ENCODE measurements at places on chromosomes 5 and 9. TPM values are rescaled to one million over a fixed set of nuclear protein-coding genes. Genes with fewer than 3 reads are reported as not detected.

- H3K4me1 ChIP-seq = peaks cover 15% of the 10 kb centered on the region
- peak overlapping the region; percentile 97 for H3K4me3 ChIP-seq
- H3K27ac ChIP-seq = peak overlapping the region; percentile 94
- H3K36me3 ChIP-seq = no peaks in the 10 kb centered on the region
- H3K27me3 ChIP-seq = no peaks in the 10 kb centered on the region
These were observed 430 bp upstream of the MAPKAP1 start for GRCh38 chr9:125707472-125707804.

GRCh38 chr5:97388794-97389193 lies 205.7 kb upstream of the RIOK2 start:
- H3K27me3 ChIP-seq = no peaks in the 10 kb centered on the region
- no peaks in the 10 kb centered on the region for H3K4me1 ChIP-seq

DNA sequence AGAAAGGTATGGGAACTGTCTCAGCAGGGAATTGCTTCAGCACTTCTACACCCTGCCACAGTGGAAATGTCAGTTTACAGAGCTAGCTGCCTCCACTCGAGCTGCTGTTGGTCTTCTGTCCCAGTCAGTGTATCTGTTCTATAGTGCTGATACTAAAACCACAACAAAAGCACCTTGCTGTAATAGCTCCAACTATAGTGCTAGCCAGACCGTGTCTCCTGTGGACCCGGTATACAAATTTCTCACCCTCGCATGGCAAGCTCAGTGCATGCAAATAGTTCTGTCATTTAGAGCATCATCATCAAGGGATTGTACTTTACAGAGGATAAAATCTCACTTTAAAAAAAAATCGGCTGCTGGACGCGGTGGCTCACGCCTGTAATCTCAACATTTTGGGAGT lies 51.5 kb upstream of the IQGAP2 start:
- no peaks in the 10 kb centered on the region for H3K4me1 ChIP-seq
- DNase-seq = no peak
- H3K4me3 ChIP-seq = no peak overlapping the region
- no peak overlapping the region for H3K27ac ChIP-seq
- H3K36me3 ChIP-seq = no peaks in the 10 kb centered on the region

GRCh38 chr9:106620866-106621265 lies 242.1 kb upstream of the ZNF462 start:
- no peak overlapping the region for H3K27ac ChIP-seq
- no peak overlapping the region for H3K4me3 ChIP-seq
- no peaks in the 10 kb centered on the region for H3K4me1 ChIP-seq
- H3K27me3 ChIP-seq = no peaks in the 10 kb centered on the region

DNA sequence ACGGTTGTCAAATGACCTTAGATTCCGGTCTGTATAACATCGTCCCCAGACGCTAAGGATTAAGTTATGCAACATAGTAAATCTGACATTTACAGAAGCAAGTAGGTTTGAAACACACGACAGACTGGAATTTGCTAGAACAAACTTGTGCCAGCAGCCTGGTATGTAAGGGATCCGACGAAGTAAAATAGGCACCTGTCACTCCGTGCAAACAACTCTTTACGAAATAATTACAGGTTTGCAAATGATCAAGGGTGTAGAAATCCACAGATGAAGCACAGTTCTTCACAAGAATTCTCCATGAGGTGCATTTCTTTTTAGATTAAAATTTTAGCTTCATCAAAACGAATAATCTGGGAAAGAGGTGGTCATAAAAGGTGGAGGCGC lies 508 bp downstream of the MOCS2 start:
- peak overlapping the region; percentile 81 for H3K4me3 ChIP-seq
- H3K4me1 ChIP-seq = peaks cover 8% of the 10 kb centered on the region
- no peak for DNase-seq
- H3K36me3 ChIP-seq = peaks cover 8% of the 10 kb centered on the region
- H3K27ac ChIP-seq = peak overlapping the region; percentile 77
- no peaks in the 10 kb centered on the region for H3K27me3 ChIP-seq

GRCh38 chr5:6450319-6450833 lies 1.7 kb downstream of the UBE2QL1 start:
- H3K4me3 ChIP-seq = no peak overlapping the region
- peaks cover 55% of the 10 kb centered on the region for H3K27me3 ChIP-seq

DNA sequence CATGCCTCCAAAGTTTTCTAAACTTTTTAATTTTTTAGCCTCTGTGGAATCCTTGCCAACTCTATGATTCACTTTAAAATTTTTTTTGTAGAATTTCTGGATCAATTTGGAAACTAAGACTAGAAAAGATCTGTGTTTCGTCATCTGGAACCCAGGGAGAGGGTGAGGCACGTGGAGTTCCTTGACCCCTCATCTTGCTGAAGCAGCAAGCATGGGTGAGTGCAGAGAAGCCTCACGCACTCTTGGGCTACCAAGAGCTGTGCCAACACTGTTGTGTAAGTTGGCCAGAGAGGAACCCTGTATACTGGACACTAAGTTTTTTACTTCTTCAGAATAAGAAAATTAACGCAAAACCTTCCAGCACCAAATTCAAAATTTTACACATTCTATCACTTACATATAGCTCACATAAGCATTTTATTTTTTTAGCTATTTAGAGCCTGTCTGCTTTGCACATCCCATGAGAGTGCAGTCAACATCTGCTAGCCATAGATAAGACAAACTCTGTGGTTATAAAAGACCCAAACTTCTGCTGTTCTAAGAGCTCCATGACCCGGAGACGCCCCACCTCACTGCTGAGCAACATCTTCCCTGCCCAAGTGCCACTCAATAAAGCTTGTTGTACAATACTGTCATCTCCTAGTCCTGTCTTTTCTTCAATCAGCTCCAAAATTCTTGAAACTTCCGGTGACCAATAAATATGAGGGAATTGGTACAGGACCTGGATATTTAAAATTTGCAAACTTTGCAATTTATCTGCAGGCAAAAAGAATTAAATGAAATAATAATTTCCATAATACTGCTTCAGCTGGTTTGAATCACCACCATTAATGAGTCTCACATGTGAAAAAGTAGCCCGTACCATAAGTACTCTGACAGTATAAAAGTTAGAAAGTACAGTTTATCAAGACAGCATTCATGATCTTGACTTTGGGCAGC lies 69.7 kb upstream of the ADCY2 start:
- DNase-seq = no peak
- H3K4me3 ChIP-seq = no peak overlapping the region
- no peaks in the 10 kb centered on the region for H3K27me3 ChIP-seq
- no peaks in the 10 kb centered on the region for H3K4me1 ChIP-seq
- no peak overlapping the region for H3K27ac ChIP-seq

DNA sequence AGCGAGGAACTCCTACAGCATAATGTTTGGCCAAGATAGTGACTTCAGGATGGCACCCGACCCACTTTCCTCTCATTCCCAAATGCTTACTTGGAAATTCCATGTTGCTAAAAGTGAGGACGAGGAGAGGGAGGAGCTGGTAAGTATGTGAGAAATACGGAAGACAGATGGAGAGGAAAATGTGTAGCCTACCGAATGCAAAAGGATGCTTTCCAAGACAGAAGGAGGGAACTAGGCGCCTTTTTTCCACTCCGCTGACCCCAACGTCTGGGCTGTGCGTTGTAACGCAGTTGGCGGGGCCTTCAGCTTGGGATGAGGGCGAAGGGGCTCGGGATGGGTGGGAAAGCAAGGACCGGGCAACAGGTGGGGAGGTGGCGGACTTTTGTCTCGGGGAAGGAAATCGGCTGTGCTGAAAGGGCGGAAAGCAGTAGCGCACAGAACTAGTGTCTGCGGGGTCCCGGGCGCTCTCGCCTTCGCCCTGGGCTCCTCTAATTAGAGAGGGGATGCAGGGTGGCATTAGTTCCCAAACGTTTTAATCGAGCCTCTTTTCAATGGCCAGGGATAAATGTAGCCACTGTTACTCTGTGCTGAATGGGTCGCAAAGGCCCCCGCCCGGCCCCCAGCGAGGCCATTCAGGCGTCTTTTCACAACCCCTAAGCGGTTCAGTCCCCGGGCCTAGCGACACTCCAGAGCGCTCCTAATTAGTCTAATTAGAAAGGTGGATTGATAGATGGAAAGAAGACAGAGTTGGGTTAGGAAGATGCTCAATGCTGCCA lies 12.6 kb downstream of the FOXD1 start:
- peaks cover 9% of the 10 kb centered on the region for H3K4me1 ChIP-seq
- H3K27me3 ChIP-seq = peaks cover 96% of the 10 kb centered on the region
- H3K27ac ChIP-seq = no peak overlapping the region
- DNase-seq = no peak

DNA sequence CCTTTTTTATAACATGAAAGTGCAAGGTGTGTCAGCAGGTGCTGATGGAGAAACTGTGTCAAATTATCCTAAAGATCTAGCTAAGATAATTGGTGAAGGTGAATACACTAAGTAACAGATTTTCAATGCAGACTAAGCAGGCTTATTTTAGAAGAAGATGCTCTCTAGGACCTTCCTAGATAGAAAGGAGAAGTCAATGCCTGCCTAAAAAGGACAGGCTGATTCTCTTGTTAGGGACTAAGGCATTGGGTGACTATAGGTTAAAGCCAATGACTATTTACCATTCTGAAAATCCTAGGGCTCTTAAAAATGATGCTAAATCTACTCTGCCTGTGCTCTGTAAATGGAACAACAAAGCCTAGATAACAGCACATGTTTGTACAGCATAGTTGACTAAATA lies 1682.4 kb downstream of the MAT2B start:
- no peak overlapping the region for H3K27ac ChIP-seq
- no peaks in the 10 kb centered on the region for H3K4me1 ChIP-seq
- no peaks in the 10 kb centered on the region for H3K27me3 ChIP-seq

DNA sequence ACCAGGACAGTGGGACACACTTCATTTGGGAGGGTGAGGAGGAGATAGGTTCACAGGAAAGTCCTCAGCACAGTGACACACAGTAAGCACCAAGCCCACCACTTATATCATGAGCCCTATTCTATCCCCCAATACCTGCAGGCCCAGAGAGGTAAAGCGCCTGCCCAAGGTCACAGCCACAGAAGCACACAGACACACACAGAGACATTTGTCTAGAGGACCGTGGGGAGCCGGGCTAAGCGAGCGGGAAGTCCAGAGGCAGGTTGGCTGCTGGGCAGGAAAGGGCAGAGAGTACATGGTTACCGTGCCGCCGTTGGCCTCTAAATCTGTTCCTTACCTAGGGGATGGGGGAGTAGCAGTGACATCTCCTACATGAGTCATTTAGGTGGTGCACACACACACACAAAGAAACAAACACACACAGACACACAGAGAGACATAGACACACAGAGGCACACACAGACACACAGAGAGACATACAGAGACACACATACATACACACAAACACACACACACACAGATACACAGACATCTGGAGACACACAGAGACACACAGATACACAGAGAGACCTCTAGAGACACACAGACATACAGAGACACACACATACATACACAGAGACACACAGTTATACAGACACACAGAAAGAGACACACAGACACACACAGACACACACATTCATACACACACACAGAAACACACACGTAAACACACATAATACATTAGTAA lies 15.9 kb upstream of the DUSP1 start:
- H3K27me3 ChIP-seq = no peaks in the 10 kb centered on the region
- no peaks in the 10 kb centered on the region for H3K36me3 ChIP-seq
- peaks cover 36% of the 10 kb centered on the region for H3K4me1 ChIP-seq

DNA sequence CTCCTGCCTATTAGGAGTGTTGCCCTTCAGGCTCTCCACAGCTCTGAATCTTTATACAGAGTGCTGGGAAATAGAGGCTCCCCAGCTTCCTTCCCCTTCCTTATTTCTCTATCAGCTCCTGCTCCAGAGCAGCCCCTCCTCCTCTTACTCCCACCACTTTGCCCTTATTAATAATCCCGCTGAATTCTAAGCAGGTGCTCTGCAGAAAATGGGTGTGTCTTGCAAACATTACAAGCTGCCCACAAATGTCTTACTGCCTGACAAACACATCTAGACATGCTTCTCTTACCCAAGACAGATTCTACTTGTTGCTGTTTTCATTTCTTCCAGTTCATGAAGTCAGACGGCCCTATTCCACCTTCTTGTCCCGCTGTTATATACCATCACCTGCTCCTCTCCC lies 6.4 kb downstream of the PHF24 start:
- DNase-seq = no peak
- H3K4me1 ChIP-seq = no peaks in the 10 kb centered on the region
- H3K27ac ChIP-seq = no peak overlapping the region
- H3K36me3 ChIP-seq = no peaks in the 10 kb centered on the region

DNA sequence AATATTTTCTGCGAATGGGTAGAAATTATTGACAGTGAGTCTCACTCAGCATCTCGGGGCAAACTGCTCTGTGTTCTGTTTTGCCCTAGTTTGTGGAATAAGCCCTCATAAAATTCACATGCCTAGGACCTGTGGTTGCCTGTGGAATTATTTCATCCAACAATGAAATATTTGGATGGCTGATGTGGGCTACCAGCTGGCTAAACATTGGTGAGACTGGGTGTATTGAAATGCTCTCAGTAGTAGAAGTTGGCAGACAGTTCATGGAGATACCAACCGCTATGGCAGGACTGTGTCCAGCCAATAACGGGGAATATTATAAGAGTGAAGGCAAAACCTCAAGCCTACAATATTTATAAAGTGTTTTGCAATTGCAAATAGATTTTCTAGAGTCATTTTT lies 344.1 kb upstream of the RPS23 start:
- H3K27ac ChIP-seq = no peak overlapping the region
- H3K36me3 ChIP-seq = no peaks in the 10 kb centered on the region
- H3K4me3 ChIP-seq = no peak overlapping the region
- no peaks in the 10 kb centered on the region for H3K4me1 ChIP-seq
- no peak for DNase-seq

DNA sequence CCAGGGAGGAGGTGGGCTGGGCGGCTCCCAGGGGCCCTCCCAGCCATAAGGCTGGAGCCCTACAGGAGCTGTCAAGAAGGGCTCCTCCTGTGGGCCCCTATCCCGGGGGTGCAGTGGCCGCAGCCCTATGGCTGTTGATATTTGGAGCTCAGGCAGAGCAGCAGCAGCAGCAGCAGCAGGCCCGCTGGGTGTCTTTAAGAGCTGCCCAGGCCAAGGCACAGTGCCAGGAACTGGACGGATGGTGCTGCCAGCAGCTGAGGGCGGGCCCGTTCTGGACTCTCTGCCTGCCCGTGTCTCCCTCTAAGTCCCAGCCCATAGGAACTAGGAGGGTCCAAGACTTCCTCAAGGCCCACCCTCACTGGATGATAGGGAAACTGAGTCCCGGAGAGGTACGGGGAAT lies 3.6 kb downstream of the AK1 start:
- H3K27ac ChIP-seq = peak overlapping the region; percentile 2
- DNase-seq = peak; percentile 86
- no peak overlapping the region for H3K4me3 ChIP-seq
- H3K36me3 ChIP-seq = peaks cover 31% of the 10 kb centered on the region
- no peaks in the 10 kb centered on the region for H3K27me3 ChIP-seq

GRCh38 chr5:141903261-141903660 lies 20.4 kb upstream of the DELE1 start:
- H3K27me3 ChIP-seq = no peaks in the 10 kb centered on the region
- no peaks in the 10 kb centered on the region for H3K36me3 ChIP-seq
- H3K27ac ChIP-seq = no peak overlapping the region
- H3K4me3 ChIP-seq = no peak overlapping the region
- no peak for DNase-seq

The LRRC19 gene
- 0.64 TPM for total RNA-seq

The PCDHA9 gene
- 0.20 TPM for total RNA-seq

The CFAP90 gene
- 0.93 TPM for total RNA-seq

The PDE6A gene
- total RNA-seq = 0.09 TPM

The RASEF gene
- 10.9 TPM for total RNA-seq

The LECT2 gene
- not detected for total RNA-seq

The SPATA31E1 gene
- total RNA-seq = not detected

The PROP1 gene
- total RNA-seq = not detected

The DCTN4 gene
- total RNA-seq = 68.5 TPM

The ZDHHC21 gene
- 20.7 TPM for total RNA-seq
